ENCODE measurements at places on chromosomes 5 and 9.
A peak's percentile ranks its signal among the peaks of the same experiment; 100 is the strongest.

DNA sequence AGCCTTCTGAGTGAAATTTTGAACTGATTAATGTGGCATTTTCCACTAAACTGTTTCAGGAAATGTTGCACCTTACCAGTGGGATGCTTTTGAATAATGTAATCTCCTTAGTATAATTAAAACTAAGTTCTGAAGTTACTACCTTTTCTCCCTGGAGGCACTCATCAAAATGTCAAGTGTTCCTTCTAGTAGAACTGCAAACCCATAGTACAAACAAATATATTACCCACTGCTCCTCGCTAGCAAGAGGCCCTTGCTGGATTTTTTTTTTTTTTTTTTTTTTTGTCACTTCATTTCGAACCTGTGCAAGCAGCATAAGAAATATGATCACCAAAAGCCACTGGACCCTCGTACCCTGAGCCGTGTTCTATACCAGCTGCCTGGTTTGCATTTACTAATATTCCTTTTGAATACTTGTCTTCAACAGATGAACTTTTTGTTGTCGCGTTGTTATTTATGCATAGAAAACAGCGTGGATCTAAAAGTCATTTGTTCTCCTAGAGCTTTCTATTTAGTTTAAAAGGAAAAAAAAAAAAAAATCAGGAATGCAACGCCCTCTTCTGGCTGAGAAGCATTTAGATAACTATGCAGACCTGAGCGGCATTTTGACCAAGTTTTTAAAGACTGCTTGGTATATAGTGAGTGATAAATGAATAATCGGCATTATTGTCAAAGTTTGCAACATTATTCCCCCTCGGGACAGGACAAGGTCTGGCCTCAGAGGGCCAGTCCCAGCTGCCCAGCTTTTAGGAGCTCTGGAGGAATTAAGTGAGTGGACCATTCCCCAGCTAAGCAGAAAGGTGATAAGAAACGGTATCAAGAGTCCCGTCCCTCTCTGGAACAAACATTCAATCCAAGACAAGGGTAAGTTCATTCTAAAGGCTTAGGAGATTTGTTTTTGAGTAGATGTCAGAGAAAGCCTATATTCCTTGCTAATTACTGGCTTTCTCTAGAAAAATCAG, 162.5 kb upstream of the KIF2A start:
- H3K4me1 ChIP-seq: peaks cover 33% of the 10 kb centered on the region
- H3K27ac ChIP-seq: no peak overlapping the region
- peak; percentile 70 for DNase-seq
- H3K27me3 ChIP-seq: no peaks in the 10 kb centered on the region

- DNase-seq: no peak
- H3K27ac ChIP-seq: no peak overlapping the region
- H3K4me1 ChIP-seq: no peaks in the 10 kb centered on the region
- H3K4me3 ChIP-seq: no peak overlapping the region
These were observed 12.2 kb upstream of the ELL2 start for GRCh38 chr5:95973793-95974325.

- no peak for DNase-seq
- no peaks in the 10 kb centered on the region for H3K27me3 ChIP-seq
- H3K4me3 ChIP-seq: no peak overlapping the region
- H3K36me3 ChIP-seq: no peaks in the 10 kb centered on the region
These were observed 19.6 kb downstream of the MFAP3 start for GRCh38 chr5:154058055-154059038.

GRCh38 chr5:2929779-2930178, 178.3 kb upstream of the IRX2 start:
- no peak overlapping the region for H3K27ac ChIP-seq
- no peak overlapping the region for H3K4me3 ChIP-seq
- no peak for DNase-seq
- H3K4me1 ChIP-seq: no peaks in the 10 kb centered on the region
- no peaks in the 10 kb centered on the region for H3K36me3 ChIP-seq

GRCh38 chr5:22650511-22650910, 202.6 kb downstream of the CDH12 start:
- no peaks in the 10 kb centered on the region for H3K4me1 ChIP-seq
- H3K4me3 ChIP-seq: no peak overlapping the region
- H3K36me3 ChIP-seq: no peaks in the 10 kb centered on the region
- DNase-seq: no peak
- no peaks in the 10 kb centered on the region for H3K27me3 ChIP-seq

DNA sequence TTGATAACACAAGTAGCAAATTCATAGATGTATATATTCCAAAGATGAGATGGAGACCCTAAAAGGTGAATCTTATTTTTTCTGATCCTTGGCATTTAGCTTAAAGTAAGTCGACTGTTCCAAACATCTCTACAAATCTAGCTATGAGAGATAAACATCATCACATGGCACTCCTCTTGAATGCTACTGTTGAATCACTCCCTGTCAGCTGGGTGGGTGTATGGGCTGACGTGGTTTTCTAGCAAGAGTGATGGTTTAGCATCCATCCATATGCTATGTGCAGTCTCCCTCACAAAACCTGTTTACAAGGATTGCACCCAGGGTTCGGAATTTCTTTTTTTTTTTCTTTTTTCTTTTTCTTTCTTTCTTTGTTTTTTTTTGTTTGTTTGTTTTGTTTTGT, 13.8 kb downstream of the ACO1 start:
- no peak overlapping the region for H3K27ac ChIP-seq
- no peak overlapping the region for H3K4me3 ChIP-seq
- no peaks in the 10 kb centered on the region for H3K36me3 ChIP-seq

DNA sequence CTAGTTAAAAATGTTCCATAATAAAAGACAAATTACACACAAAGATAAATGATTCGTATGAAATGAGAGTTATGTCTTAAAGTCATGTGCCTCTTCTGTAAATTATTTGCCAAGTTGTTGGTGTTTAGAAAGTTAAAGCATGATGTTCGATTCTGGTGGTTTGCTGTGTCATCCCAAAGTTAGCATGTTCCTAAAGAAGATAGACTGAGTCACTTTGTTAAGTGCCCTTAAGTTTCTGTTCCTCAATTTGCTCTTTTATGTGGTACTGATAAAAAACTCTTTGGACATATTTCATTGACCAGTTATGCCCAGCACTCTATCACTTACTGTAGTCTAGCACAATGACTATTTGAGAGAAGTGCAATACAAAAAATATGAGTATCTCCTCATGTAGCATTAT, 366.9 kb upstream of the ZNF608 start:
- H3K4me3 ChIP-seq: no peak overlapping the region
- H3K36me3 ChIP-seq: no peaks in the 10 kb centered on the region
- H3K4me1 ChIP-seq: peaks cover 9% of the 10 kb centered on the region
- no peaks in the 10 kb centered on the region for H3K27me3 ChIP-seq
- no peak for DNase-seq
